ENCODE measurements at places on chromosomes 2 and 18. TPM values are rescaled to one million over a fixed set of nuclear protein-coding genes. Genes with fewer than 3 reads are reported as not detected.

AGXT gene
- total RNA-seq = not detected

INHBB gene
- total RNA-seq = not detected

FAM124B gene
- 1.1 TPM for total RNA-seq

TSPYL6 gene
- not detected for total RNA-seq

GREB1 gene
- total RNA-seq = 1.0 TPM

GRCh38 chr18:67650686-67651385 lies 134.3 kb upstream of the DSEL start:
- ATAC-seq = no peak

DNA sequence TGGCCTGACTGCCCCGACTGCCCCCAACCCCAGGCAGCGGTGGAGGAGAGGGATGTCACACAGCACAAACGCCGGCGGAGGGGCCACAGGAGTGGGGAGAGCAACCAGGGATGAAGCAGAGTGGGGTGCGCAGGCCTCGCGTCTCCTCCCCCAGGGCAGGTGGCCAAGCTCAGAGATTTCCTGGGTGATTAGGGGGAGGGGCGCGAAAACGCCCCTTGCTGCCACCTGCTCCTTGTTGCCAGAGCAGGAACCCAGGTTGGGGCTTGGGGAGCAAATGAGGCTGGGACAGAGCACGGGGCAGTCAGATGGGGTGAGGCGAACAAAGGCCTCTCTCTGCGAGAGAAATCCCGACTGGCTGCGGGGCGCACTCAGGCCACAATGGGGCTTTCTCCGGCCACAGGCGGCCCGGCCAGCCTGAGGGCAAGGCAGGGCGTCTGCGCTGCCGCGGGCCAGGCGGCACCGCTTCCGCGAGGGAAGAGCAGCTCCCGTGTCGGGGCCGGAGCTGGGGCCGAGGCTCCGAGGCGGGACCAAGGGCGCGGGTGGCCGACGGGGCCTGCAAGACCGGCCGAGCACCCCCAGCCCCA lies 11.5 kb downstream of the TEX44 start:
- peak; percentile 61 for ATAC-seq

GRCh38 chr2:204357286-204357685 lies 188.0 kb upstream of the PARD3B start:
- no peak for ATAC-seq

DNA sequence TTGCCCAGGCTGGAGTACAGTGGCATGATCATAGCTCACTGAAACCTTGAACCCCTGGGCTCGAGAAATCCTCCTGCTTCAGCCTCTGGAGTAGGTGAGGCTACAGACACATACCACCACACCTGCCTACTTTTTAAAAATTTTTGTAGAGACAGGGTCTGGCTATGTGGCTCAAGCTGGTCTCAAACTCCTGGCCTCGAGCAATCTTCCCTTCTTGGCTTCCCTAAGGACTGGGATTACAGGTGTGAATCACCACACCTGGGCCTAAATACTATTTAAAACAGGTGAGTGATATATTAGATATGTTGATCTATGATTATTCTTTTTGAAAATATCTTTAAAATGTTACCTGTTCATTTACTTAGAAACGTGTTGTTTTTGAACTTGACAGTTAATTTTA lies 57.2 kb downstream of the MOGAT1 start:
- ATAC-seq = no peak

DNA sequence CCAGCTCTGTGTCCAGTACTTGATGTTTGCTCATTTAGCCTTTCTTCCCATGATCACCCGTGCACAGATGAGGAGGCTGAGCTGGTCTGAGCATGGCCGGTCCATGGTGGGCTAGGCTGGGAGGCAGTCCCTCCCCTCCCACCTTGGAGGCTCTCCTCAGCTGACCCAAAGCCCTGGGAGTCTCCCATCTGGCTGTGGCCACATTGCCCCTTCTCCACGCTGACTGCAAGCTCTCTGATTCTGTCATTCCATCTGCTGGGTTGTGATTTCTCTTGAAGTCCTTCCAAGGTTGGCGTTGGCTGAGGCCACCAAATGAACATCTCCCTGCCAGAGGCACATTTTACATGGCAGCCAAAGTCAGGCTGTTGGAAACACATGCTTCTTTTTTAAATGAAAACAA lies 44.0 kb downstream of the ACKR3 start:
- no peak for ATAC-seq

- ATAC-seq = no peak
Measured at GRCh38 chr2:122736279-122736678, 980.8 kb downstream of the TSN start.

GRCh38 chr2:19504400-19505198 lies 146.2 kb upstream of the OSR1 start:
- no peak for ATAC-seq

DNA sequence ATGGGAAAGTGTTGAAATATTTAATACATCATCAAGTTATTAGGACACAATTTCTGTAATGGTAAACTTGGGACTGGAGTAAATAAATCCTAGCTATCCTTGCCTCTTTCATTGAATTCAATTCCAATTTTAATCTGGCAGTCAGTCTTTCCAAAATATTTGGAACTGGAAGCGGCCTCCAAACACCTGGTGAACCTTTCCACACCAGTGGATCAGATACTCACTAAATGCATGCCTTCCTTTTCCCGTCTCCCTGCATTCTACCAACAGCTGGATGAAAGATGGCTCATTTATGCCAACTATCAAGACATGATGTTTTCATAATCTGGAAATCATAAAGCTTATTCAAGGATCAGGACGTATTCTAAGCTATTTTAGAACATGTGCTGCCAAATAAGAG lies 488.2 kb upstream of the SPHKAP start:
- no peak for ATAC-seq

DNA sequence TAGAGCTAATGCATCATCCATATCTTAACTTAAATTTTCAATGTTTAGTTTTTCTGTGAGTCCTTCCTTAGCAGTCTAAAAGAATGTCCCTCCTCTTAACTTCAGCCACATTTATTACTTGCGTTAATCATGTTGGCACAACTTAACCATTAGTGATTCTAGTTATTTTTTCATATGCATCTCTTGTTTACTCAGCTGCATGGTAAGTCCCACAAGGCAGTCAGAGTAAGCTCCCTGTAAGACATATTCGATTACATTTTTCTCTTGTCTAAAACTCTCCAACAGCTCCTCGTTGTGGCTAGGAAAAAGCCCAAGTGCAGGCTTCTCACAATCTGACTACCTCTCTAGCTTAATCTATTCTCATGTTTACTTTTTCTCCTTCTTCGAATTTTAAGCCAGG lies 2045.3 kb upstream of the PIK3C3 start:
- ATAC-seq = no peak

DNA sequence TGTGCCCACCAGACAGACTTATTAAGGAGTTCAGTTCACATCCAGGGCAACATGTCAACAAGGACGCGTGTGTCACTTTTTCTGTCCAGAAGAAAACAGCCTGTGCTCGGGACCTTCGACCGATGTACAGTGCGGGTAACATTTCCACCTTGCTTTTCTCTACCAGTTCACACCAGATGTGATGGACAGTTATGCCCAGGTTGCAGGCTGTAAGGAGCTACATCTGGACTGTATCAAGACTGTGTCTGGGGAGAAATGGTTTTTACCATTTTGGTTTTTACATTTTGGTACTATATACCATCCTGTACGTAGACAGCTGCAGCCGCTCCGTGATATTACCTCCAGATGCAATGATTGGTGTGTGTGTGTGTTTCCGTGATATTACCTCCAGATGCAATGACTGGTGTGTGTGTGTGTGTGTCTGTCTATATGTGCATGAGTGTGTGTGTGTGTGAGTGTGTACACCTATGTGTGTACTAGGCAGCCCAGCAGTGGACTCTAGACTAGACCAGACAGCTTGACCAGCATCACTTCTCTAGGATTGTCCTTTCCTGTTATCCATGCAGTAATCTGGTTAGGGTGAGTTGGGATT lies 118.0 kb downstream of the COL6A3 start:
- no peak for ATAC-seq

GRCh38 chr2:168729455-168729854 lies 73.0 kb upstream of the NOSTRIN start:
- no peak for ATAC-seq

- ATAC-seq = no peak
Measured at GRCh38 chr18:55306359-55307024, 281.5 kb downstream of the TCF4 start.

DNA sequence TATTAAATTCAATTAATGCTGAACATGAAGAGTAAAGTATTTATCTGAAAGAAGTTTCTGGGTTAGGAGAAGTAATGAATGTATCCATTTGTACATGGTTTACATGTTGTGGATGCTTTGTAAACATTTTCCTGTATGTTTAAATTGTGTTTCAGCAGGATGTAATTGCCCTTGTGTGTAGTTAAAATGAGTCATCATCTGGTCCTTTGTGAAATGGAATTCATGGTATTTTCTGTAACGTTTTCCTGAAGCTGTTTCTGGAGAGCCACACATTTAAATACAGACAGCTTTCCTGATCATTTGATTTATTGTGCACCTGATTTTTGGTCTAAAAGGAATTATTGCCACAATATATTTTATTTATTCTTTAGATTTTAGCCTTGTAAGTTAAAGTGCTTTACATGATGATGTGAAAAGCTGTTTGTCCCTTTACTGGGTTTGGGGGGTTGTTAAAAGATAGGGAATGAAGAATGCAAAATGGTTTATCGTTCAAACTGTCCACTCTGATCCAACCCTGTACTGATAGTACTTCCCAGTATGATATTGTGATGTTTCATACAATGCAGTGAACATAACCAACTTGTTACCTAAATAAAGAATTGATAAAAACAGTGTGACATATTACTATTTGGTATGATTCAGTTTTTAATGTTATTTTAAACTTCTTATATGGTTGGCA lies 41.7 kb upstream of the SLC3A1 start:
- no peak for ATAC-seq

Measured in activated T-helper 17 cell treated with anti-CD3 and anti-CD28 coated beads, Interleukin-2, amount 50 U/mL, for 72 hours (primary cell).